Right renal cortex interstitium (tissue), 3 donors: ENCODE measurements at places on chromosomes 5 and 9.

GRCh38 chr9:108933231-108933717 lies 650 bp downstream of the ELP1 start:
- DNase-seq, result no peak

GRCh38 chr9:134436911-134437310 lies 110.7 kb downstream of the RXRA start:
- no peak for DNase-seq

- no peak for DNase-seq
Observed at GRCh38 chr9:135797507-135798262, 95.7 kb downstream of the KCNT1 start.

- DNase-seq, result no peak
Observed at GRCh38 chr9:34983209-34983608, 6.3 kb upstream of the DNAJB5 start.

GRCh38 chr9:132748450-132748849 lies 78.2 kb downstream of the GTF3C4 start:
- DNase-seq, result no peak

DNA sequence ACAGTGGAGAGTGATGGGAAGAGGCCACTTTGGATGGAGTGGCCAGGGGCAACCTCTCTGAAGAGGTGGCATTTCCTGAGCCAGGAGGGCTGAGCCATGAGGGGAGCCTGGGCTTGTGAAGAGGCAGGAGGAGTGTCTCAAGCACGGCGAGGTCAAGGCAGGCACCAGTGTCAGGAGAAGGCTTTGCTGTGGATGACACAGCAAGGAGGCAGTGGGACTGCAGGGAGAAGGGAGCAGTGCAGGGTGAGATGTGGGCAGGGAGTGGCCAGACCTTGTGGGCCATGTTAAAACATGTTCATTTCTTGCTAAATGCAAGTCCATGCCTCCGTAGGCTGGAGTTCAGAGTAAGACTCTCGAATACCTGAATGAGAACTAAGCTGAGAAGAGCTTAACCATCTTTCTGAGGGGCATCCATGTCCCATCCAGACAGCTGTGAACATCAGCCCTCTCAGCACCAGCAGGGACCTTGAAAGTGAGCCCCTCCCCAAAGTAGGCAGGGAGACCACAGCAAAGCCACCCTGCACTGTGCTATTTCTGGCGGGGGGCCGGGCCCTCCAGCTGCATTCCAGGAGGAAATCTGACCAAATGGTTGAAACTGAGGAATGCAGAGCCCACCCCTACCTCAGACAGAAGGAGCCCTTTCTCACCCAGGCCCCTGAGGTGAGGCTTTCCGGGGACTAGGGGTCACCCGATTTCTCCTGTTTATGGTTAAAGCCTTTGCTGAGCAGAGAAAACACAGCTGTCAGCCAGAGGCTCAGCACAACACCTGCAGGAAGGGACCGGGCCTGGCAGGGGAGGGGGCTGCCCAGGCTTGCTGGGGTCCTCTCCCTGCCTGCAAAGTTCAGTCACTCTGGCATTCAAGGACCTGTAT lies 16.1 kb upstream of the ARSI start:
- no peak for DNase-seq

DNA sequence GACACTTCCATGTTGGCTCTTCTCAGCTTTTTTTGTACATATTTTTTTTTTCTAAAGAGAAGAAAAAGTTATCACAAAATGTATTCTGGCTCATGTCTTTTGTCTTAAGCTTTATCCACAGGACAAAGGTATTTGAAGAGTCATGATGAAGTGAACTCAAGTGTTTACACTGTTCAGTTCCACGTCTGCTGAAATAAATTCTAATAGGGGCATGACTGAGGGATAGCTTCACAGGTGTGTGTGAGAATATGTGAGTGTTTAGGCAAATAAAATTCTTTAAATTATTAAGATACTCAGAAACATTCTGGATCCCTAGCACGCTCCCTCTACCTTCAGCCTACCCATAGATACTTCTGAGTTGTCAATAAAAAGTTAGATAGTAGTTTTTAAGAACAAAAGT lies 59.8 kb downstream of the BAAT start:
- no peak for DNase-seq

GRCh38 chr5:14445013-14445412 lies 136.6 kb upstream of the OTULINL start:
- no peak for DNase-seq

DNA sequence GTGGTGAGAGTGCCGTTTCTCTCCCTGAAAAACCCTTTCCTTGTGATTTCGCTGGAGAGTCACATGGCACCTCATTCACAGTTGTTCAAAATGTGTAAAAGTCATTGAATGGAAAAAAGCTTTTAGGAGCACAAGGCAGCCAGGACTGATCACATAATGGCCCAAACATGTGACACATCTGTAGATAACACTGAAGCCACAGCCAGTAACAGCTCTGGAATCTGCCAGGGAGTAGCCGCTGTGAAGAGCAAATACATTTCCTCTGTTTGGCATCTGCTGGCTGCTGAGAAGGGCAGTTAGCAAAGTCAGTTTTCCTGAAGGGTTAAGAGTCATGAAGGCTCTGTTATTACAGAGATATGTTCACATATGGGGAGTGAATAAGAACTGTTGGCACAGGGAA lies 271.8 kb downstream of the NNT start:
- no peak for DNase-seq

DNA sequence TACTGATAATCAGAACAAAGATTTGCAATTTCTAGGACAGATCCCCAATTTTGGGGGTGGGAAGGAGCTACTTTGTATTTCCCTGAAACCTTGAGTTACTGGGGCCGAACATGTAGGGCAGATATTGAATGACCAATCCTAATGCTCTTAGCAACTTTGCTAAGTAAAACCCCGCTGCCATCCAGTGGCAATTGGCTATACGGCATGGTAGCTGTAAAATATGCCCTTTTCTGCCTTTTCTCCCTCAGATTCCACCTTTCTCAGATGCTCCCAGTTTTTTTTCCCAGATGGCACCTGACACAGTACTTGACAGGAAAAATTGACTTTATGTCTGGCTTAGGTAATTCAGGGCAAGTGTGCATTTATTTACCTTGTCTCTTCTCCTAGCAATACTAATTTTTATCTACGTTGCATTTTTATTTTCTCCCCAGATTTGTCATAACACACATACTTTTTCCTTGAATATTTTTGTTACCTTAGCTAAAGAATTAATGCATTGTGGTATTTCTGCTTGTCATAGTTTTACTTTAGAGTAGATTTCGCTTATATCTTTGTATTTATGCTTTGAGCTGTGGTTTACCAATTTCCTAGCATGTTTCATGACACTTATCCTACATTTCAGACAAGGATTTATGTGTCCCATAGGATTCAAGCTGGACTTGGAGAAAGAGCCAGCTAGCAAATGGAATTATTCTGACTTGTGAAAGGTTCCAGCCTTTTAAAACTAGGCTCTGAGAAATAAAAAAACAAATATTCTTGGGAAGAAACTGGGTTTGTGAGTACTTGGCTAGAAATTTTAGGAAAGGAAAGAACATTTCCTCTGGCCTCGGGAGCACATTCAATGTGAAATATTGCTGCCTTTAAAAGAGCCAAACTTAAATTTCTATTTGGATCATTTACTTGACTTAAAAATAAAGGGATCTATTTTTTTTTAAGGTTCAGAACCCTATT lies 37.4 kb downstream of the PIK3R1 start:
- DNase-seq, result no peak

DNA sequence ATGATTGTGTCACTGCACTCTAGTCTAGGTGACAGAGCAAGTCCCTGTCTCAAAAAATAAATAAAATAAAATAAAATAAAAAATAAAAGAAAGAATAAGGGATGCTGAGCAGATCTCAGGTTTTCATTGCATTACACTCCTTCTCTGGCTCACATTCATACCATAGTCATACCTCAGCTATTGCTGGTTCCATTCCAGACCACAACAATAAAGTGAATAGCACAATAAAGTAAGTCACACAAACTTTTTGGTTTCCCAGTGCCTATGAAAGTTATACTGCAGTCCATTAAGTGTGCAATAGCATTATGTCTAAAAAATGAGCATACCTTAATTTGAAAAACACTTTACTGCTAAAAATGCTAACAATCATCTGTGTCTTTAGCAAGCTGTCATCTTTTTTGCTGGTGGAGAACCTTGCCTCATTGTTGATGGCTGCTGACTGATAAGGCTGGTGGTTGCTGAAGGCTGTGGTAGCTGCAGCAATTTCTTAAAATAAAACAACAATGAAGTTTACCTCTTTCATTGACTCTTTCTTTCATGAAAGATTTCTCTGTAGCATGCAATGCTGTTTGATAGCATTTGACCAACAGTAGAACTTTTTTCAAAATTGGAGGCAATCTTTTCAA lies 415.7 kb downstream of the ZNF608 start:
- DNase-seq, result no peak

DNA sequence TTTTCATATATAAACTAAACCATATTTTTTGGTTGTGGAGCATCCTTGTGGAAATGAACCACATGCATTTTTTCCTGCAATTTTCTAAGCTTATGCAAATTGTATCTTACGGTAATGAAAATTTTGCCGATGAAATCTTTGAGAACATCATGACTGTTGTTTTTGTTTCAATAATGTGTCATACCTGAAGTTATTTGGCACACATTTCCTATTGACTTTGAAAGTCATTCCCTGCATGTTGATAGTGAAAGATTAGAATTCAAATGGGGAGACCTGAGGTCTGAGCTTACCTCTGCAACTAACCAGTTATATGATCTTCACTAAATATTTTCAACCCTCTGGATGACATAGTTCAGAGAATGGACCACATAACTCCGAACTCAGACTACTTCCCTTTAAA lies 88.5 kb downstream of the PRR16 start:
- no peak for DNase-seq

DNA sequence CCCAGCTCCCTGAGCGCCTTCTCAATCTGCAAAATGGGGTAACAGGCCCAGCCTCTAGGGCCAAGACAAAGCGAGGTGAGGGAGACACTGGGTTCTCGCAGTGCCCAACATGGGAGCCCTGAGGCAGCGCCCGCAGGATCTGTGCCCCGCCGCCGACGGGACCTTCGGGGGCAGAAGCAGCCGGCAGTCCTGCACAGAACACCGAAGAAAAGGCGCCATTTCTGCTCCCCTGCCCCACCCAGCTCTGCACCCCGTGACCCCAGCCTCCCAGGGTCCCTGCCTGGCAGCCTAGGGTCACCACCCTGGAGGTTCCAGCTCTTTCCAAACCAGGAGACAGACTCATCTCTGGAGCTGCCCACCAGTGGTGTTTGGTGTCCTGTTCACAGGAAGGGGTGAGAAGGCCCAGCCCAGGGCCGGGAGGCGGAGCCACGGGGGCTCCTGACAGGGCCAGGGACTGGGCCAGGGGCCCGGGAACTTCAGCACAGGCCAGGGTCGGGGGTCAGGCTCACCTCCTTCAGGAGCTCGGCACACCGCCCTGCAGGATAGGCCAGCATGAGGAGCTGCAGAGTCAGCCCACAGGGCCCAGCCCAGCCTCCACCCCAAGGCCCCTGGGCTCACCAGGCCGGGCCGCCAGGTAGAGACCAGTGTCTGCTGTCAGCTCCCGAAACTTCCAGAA lies 3.3 kb downstream of the LCN8 start:
- no peak for DNase-seq

- DNase-seq, result no peak
Observed at GRCh38 chr5:181189363-181189961, 15.5 kb downstream of the TRIM7 start.

DNA sequence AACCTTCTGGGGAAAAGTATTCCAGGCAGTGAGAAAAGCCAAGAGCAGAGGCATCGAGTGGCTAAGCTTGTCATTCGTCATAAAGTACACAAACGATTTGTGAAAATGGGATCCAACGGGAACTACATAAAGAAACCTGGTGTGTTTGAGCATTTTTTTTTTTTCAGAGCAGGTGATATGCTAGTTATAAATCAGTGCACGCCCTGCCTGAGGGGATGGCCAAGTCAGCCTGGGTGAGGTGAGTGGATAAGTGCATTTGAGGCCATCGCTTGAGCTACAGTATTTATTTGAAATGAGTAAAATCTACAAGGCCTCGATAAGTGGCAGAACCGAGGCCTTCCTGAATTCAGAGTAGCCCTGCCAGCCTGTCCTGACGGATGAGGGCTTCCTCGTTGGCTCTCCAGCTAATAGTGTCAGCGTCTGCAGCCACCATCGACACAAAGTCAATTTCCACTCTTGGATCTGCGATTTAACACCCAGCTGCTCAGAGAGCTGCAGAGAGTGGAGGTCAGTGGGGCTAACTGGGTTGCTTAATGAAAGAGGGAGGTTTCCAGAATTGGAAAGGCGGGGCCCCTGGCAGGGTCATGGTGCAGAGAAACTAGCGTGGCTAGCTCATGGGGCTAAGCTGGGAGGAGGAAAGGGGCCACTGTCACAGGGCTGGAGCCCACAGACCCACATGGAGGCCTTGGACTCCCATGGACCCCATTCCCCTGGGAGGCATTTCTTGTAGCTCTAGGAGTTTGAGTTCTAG lies 27.3 kb downstream of the PPARGC1B start:
- DNase-seq, result no peak

GRCh38 chr9:35338561-35339274 lies 151.2 kb upstream of the RUSC2 start:
- no peak for DNase-seq

DNA sequence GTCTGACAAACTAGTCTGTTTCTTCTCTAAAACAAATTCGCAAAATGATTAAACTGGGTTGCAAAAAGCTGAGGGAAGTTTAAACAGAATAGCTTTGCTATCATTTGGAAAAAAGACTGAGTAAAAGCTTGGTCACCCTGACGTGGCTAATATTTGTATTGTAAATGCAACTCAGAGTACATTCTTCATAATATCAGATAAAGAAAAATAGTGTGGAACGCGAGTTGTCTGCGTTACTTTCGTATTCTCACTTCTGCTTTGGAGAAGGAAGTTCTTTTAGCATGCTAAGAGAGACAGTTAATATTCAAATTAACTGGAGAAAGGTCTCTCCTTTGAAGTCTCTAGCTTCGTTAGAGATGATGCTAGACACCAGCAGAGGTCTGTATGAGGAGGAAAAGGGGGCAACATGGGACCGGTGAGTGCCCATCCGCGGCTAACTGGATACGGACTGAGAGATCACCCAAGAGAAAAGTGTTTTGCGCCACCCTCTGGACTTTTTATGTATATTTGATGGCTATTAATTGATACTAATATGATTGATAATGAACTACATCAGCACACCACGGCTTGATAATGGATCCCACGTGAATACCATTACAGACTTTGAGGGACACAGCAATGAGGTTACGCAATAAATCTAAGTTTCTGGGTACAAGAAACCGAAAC lies 2.9 kb upstream of the CNTRL start:
- no peak for DNase-seq

- DNase-seq, result no peak
Observed at GRCh38 chr5:126561908-126562307, 33.1 kb downstream of the ALDH7A1 start.

- DNase-seq, result no peak
Observed at GRCh38 chr9:98687911-98688310, 20.8 kb downstream of the GABBR2 start.

DNA sequence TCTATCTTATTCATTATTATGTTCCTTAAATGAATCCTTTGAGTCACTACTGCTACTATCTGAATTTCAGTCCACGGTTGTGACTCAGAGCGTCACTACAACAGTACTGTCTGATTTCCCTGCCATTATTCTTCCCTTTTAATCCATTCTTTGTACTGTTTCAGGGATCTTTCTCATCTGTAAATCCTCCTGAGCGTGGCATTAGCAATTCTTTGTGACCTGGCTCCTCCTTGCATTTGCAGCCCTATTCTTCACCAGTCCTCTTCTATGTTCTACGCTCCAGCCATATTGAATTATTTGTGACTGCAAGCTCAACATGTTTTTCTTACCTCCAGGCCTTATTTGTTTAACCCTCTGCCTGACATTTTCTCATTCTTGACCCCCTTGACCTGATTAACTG lies 5.9 kb downstream of the PRPF4 start:
- DNase-seq, result no peak
